ENCODE measurements at places on chromosomes 3 and 15. TPM values are rescaled to one million over a fixed set of nuclear protein-coding genes. Genes with fewer than 3 reads are reported as not detected.

DNA sequence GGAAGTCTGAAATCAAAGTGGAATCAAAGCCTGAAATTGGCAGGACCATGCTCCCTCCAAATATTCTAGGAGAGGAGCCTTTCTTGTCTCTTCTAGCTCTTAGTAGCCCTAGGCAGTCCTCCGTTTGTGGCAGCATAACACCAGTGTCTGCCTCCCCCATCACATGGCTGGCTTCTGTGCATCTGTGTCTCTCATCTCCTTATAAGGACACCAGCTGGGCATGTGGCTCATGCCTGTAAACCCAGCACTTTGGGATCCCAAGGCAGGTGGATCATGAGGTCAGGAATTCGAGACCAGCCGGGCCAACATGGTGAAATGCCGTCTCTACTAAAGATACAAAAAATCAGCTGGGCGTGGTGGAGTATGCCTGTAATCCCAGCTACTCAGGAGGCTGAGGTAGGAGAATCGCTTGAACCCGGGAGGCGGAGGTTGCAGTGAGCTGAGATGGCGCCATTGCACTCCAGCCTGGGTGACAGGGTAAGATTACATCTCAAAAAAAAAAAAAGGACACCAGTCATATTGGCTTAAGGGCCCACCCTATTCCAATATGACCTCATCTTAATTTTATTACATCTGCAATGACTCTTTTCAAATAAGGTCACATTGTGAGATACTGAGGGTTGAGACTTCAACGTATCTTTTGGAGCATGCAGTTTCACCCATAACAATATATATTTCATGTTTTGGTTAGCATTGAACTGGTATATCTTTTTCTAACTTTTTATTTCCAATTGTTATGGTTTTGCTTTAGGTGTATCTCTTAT lies 148.0 kb upstream of the TPM1 start:
- no peak for DNase-seq

GRCh38 chr3:115996420-115997108 lies 373.3 kb downstream of the GAP43 start:
- no peak for DNase-seq

CCR5 gene
- polyA plus RNA-seq = 0.47 TPM

DNA sequence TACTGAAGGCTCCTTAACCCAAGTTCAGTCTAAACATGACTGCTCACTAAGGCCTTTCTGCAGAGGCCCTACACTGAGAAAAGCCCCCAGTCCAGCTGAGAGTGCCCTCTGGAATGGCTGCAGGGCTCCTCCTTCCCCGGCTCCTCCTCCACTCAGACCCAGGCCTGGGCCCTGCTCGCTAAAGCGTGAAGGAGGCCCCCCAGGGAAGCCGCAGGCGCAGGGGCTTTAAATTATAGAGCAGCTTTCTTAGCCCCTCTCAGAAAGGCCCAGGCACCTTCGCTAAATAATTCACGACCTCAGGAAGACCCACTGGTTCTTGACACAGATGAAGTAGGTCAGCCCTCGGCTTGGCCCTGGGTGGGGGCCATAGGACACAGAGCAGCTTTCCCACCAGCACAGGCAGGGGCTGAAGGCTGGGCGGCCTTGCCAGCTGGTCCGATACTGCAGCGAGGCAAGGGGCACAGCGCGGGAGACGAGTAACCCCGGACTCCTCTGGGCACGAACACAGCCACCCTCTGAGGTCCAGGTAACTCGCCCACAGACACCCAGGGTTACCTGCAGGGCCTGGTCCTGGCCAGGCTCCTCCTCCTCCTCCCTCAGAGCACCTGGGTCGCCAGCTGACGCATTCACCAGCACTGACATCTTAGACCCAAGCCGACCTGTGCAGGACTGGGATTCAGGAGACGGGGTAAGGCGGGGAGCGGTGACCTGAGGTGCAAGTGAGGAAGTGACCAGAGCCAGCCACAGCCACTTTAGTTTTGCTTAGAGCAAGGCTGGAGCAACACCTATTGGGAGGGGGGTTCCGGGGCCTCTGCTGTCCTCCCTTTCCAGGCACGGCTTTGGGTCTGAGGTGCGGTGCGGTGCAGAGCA lies 36.9 kb downstream of the RBPMS2 start:
- DNase-seq = no peak

DNA sequence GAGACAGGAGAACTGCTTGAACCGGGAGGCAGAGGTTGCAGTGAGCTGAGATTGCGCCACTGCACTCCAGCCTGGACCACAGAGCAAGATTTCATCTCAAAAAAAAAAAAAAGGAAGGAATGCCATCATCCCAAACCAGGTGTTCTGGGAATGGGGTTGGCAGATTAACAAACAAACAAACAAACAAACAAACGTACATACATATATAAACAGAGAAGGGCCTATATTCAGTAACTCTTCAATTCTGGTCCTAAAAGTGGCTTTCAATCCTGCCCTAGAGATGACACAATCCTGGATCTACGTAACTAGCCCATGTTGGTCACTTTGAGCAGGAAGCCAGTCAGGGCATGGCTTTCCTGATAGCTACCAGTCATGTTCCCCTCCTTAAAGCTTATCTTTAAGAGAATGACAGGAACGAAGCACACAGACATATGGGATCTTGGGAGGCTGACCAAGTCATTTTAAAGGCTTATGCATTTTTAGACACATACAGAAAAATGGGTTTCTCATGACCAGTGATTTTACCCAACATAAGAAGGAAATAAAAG lies 29.9 kb upstream of the RAB11A start:
- DNase-seq = no peak

PIK3R4 gene
- 29.8 TPM for polyA plus RNA-seq

DNA sequence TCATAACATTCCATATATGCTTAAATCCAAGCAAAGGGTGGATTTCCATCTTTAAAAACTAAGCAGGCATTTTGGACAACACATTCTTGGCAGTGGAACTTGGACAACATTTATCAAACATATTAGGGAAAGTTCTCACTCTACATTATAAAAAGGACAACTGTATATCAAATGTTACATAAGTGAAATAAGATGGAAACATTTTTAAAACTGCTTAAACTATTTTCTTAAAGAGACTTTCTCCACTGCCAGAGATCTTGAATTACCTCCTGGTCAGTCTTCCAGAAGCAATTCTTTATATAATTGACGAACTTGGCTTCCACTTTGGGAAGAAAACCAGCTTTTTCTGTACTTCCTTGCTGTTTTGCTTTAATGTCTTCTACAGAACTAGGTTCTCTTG lies 109.3 kb downstream of the NEO1 start:
- DNase-seq = peak; percentile 60

KCNH8 gene
- polyA plus RNA-seq = 0.12 TPM

DNA sequence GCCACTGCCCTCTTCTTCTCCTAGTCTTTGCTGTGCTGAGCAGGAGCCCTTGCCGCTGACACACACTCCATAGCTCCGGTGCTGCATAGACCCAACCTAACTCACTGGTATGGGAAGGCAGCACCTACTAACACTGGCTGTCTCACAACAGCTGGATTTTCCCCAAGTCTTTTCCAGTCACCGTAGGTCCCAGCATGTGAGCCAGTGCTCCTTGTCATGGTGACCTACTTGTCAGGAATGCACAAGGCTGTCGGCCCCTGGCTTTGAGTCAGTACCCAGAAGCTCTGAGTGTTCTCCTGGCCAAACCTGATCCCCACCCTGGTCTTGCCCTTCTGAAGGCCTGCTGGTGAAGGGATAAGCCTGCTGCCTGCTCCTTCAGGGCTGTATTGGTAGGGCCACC lies 25.7 kb downstream of the AMOTL2 start:
- no peak for DNase-seq

CHST2 gene
- 2.8 TPM for polyA plus RNA-seq

TMEM212 gene
- polyA plus RNA-seq = not detected

DNA sequence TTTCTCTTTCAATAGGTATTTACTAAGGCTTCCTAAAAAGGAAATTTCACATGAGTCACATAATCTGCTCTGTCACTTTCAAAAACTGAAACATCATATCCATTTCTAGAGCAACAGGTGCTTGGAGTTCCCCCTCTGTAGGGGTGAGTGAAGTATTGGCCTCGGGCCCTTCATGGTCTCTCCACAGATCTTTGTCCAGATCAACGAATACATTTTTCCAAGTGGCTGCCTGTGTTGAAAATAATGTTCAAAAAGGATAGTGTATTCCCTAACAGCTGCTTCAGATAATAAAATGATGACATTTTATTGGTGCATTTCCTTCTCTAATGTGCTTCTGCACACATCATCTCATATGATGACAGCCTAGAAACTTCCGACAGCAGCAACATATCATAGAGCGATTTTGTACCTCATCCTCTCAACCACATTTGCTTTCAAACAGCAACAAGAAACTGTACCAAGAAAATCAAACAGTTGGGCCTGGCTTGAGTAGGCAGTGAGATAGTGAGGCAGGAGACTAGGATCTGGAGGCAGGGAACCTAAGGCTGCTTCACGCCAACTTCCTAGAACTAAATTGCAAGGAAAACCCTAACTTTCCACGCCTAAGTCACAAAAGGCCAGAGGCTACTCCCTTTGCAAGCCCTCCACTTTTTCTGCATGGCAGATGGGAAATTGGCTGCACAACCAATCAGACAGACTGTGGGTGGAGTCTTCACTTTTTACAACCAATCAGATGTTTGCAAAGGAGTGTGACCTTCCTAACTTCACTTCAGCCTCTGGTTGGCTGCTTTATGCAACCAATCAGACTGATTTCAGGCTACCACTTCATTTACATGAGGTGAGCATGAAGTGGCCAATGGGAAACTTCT lies 340.2 kb downstream of the LRRC3B start:
- peak; percentile 62 for DNase-seq

GRCh38 chr15:97993310-97993738 lies 32.8 kb downstream of the ARRDC4 start:
- DNase-seq = peak; percentile 21

DNA sequence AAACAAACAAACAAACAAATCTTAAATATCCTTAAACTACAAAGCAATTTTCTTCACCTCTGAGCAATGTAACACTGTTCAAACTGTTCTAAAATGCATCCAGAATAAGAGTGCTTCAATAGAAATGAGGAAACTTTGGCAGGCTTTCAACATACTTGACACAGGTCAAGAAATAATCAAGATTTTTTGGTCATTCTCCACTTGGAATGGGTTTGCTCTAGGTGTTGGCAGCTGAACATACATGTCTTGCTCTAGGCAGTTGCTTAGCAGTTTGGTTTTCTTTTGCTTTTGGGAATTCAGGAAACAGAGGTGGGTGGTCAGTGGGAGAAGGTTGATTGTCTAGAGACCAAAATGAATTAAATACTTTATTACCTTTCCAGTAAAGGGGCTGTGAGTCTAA lies 1.4 kb upstream of the LRRC3B start:
- peak; percentile 63 for DNase-seq

- DNase-seq = no peak
Measured at GRCh38 chr3:190003681-190004123, 117.0 kb downstream of the P3H2 start.

CADM2 gene
- 5.5 TPM for polyA plus RNA-seq

DNA sequence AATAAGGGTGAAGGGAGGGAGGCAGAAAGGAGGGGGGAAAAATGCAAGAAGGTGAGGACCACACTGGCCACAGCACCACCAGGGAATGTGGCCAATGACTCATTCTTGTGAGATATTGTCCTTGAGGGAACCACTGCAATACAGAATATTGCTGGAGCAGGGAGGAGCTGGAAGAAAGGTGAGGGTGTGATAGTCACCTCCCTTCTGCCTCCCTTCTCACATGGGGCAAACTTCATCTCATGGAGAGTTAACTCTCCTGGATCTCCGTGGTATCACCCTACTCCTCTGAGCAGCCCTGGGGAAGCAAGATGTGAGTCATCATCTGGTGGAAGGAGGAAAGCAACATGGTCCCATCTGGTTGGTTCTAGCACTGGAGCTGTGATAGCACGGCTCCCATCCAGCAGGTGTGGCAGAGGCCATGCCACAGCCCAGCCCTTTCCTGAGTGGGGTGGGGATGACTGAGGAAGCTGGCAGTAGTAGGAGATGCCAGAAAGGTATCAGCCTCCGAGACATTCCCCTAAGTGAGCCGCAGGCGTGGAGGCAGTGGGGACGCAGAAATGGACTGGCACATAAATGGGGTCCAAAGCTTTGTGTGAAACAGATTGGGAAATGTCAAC lies 115.9 kb upstream of the LPP start:
- no peak for DNase-seq

- DNase-seq = no peak
Measured at GRCh38 chr3:55089211-55089610, 161.4 kb upstream of the LRTM1 start.

DNA sequence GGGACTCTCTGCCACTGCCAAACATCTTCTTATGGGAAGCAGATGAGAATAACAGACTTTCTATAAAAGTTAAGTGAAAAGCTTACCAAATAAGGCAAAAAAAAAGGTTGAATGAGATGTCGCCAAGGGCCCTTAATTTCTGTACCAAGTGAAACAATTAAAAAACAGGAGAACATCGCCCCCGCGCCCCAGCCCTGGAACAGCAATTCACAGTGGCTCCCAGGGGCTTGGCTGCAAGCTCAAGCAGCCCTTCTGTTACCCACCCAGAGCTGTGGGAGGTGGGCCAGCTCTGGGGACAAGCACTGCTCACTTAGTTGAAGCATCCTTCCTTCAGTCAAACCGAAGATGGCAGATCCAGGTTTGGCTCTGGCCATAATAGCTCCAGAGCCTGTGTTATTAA lies 208.0 kb downstream of the ERC2 start:
- DNase-seq = peak; percentile 16

DNA sequence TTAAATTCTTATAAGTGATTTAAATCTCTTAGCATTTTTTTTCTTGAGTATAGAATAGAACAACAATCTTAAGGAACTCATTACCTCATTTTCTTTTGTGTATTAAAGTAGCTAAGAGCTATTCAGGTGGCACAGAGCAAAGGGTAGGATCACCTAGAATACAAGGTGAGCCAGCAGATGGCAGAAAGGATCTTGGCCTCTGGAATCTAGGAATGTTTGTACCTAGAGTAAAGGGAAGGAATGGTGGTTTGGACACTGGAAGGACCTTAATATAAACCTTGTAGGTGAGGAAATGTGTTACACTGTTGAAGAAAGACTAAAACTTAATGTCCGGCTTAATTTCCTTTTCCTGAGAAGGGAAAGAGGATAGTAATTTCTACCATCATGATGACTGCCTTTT lies 89.0 kb downstream of the GHSR start:
- DNase-seq = no peak

ACAN gene
- polyA plus RNA-seq = 7.1 TPM

CHRFAM7A gene
- 0.40 TPM for polyA plus RNA-seq

- DNase-seq = no peak
Measured at GRCh38 chr3:120428924-120429323, 21.9 kb downstream of the FSTL1 start.

INSYN1 gene
- 5.8 TPM for polyA plus RNA-seq

HCN4 gene
- 0.04 TPM for polyA plus RNA-seq

ALPK3 gene
- polyA plus RNA-seq = 69.7 TPM

DNA sequence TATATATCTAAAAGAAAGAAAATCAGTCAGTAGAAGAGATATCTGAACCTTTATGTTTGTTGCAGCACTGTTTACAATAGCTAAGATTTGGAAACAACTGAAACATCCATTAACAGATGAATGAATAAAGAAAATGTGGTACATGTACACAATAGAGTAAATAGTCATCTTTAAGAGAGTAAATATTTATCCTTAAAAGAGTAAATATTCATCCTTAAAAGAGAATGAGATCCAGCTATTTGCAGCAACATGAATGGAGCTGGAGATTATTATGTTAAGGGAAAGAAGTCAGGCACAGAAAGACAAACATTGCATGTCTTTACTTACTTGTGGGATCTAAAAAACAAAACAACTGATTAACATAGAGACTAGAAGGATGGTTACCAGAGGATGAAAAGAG lies 197.0 kb upstream of the CBLB start:
- DNase-seq = no peak

GRCh38 chr15:101137312-101137940 lies 114.4 kb downstream of the CHSY1 start:
- DNase-seq = no peak

- DNase-seq = no peak
Measured at GRCh38 chr3:99505646-99506269, 132.6 kb upstream of the COL8A1 start.

- DNase-seq = no peak
Measured at GRCh38 chr3:193271101-193271840, 30.2 kb downstream of the PLAAT1 start.

Data from muscle of back (tissue), 13 donors.